Midbrain (tissue), 1 donor: ENCODE measurements at places on chromosomes 6 and 20.
A peak's percentile ranks its signal among the peaks of the same experiment; 100 is the strongest.

DNA sequence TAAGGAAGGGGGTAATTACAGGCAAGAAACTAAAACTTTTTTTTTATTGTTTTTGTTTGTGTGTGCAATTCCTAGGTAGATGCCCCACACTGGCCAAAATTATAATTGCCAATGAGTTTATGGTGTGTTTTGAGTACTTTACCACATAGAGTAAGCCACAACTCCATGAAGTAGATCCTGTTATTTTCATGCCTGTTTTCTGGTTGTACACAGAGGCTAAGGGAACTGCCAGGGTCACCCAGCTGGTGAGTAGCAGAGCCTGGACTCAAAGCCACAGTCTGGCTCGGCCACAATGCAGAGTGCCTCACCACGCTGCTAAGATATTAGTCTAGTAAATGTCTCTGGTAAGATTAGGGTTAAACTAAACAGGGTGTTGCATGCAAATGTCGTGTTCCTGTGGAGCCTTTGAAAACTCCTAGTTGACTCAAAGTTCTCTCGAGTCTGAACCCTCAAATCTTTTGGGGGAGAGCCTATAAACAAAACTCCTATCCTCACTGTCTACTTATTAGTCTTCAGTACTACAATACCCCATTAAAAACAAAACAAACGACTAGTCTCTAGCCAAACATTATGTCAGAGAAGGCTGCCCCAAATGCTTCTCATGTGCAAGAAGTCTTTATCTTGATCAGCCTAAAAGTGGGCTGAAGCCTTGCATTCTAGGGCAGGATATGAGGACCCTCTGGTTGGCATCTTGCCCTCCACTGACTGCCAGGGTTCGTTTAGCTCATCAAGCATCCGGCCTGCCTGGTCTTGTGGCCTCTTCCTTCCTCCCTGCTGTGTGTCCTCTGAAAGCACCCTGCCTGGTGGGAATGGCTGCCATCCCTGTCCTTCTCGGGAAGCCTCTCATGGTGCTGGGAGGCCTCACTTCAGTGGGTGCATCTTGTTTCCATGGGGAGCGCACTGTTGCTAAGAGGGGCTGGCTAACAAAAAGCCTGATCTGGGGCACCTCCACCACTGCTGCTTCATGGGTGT, 4.2 kb downstream of the DUSP22 start:
- no peak for DNase-seq

GRCh38 chr6:26284537-26285142, 80.4 kb upstream of the BTN3A2 start:
- DNase-seq: peak; percentile 26

- no peak for DNase-seq
Observed at GRCh38 chr6:67736161-67736560, 898.9 kb upstream of the ADGRB3 start.

- DNase-seq: no peak
Observed at GRCh38 chr6:43810965-43811732, 41.1 kb downstream of the VEGFA start.

- no peak for DNase-seq
Observed at GRCh38 chr20:11043001-11043400, 369.2 kb upstream of the JAG1 start.

GRCh38 chr6:26550250-26550993, 12.3 kb downstream of the HMGN4 start:
- no peak for DNase-seq

GRCh38 chr6:167761794-167762258, 64.9 kb upstream of the AFDN start:
- DNase-seq: no peak

DNA sequence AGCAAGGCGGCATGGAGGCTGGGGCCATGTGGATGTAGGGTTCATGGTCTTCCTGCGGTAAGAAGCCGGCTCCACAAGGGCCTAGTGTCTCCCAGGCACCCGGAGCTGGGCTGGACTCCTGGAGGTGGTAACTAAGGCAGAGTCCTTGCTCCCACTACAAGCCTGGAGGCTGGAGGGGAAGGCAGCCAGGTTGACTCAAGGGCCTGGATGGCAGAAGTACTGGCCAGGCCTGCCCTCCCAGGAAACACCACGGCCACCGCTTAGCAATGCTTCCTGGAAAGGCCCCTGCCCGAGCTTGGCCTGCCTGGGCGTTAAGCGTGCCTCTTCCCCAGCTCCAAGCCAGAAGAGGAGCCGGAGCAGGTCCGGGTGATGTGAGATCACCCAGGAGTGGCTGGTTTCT, 182.0 kb downstream of the ZDHHC14 start:
- DNase-seq: peak; percentile 24

- DNase-seq: no peak
Observed at GRCh38 chr20:63579017-63579694, 5.1 kb upstream of the HELZ2 start.

GRCh38 chr6:1970151-1970561, 275.2 kb downstream of the GMDS start:
- DNase-seq: no peak

DNA sequence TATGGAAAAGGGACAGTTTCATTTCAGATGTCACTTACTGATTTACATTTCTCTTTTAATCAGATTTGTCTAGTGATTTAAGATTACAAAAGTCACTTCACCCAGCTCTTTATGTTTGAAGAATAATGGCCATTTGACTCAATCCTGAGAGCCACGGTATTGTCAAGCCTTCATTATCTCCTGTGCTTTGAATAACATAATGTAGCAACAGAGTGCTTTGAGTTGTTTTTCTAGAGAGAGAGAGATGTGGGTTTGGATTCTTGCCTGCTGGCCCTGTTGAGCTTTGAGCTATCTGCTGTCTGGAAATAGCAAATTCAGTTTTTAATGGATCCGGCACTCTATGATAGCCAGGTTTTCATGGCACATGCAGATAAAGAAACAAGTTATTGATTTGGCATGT, 478.4 kb upstream of the SOX4 start:
- no peak for DNase-seq

- DNase-seq: no peak
Observed at GRCh38 chr20:45098103-45098773, 2.7 kb downstream of the KCNS1 start.

DNA sequence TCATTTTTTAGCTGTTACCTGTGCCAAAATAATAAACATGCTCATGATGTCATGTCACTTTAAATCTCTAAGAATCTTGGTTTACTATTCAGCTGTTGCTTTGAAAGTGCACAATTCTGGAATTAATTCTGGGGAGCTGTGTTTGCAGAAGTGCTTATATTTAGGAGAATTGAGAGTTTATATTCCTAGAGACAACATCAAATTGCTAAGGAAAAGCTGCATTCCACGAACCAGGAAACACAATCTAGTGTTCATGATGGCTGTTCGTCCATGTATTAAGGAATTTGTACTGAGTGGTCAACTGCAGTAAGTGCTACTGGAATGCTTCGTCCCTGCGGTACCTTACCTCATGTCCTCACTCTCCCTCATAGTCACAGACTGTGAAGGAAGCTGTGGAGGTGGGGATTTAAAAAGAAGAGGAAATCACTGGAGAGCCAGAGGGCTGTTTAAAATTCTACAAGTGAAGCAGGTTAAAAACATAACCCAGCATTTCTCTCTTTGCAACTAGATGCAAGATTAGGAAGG, 161.0 kb downstream of the TRMT11 start:
- DNase-seq: no peak

DNA sequence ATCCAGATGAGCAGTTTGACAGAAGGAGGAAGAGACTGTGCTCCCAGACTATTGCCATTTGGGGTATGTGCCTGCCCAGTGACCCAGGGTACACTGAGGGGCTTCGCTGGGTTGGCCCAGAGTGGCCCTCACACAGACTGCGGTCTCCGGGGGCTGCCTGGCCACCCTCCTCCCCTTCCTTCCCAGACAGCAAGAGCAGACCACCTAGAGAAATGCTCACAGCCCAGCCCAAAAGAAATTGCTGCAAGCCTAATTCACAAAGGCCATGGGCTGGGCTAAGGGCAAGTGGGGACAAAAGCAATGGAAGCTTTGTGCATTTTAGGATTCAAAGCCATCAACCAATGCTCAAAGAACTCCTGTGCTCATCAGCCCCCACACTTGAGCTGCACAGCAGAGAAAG, 277.6 kb downstream of the CDC5L start:
- DNase-seq: no peak

GRCh38 chr6:27893836-27894807, 18.1 kb downstream of the OR2B2 start:
- peak; percentile 89 for DNase-seq

- no peak for DNase-seq
Observed at GRCh38 chr6:168197636-168198301, 118.8 kb upstream of the FRMD1 start.

- DNase-seq: no peak
Observed at GRCh38 chr6:169289619-169290339, 36.1 kb upstream of the THBS2 start.

- no peak for DNase-seq
Observed at GRCh38 chr6:134413241-134413643, 95.3 kb upstream of the SGK1 start.

GRCh38 chr6:24060982-24061754, 64.8 kb upstream of the NRSN1 start:
- DNase-seq: no peak

DNA sequence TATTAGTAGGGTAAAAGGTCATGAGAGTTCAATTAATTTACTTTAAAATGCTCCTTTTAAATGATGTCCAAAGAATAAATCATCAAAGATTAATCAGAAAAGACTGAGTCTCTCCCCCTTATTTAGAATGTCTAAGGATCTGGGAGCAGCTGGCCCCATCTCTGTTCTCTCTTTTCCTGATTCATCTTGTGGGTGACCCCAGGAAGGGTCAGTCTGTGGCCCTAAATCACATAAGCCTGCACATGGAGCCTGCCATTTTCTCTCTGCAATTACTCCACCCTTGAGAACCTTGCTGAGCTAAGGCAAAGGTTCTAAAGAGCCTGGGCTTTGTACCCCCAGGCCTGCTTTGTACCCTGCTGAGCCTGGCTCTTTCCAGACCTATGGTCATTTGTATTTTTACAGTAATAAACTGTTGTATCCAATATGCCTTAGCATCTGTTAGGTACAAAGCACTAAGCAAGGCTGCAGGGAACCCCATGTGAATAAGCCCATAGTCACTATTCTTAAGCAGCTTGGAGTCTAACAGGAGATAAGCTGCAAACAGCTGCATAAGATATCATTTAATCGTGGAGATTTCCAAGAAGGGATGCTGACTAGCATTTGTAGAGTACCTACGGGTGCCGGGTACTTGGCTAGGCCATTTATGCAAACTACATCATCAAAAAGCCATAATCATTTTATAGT, 431.0 kb upstream of the MARCKS start:
- no peak for DNase-seq

DNA sequence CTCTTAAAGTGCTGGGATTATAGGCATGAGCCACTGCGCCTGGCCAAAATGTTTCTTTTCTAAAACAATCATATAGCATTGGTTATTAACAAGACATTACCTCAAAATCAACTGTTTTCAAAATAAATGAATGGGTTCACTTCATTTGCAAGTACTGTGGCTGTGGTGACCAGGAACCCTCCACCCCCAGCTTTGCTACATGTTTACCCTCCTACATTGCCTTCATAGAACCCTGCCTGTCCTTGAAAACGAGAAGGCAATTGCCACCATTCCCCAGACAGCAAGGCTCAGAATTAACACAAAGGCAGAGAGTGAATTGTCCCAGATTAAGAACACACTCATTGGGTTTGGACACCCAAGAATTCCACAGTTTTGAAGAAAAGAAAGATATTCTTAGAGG, 116.6 kb upstream of the LGSN start:
- no peak for DNase-seq

DNA sequence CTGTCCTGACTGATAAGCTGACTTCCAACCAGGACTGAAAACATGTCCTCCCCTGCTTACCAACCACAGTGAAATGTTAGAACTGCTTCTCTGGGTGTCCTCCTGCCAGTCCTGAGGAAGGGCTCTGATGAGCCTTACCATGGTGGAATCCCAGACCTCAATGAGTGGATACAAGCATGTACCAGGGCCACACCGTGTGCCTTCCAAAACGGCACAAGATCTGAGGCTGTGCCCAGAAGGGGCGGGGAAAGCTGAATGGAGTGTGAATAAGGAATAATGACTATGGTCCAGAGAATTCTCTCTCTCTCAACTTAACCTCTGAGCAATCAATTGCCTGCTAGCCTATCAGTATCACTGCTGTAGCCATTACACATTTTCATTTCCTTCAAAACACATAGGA, 51.7 kb downstream of the PDE10A start:
- peak; percentile 41 for DNase-seq

DNA sequence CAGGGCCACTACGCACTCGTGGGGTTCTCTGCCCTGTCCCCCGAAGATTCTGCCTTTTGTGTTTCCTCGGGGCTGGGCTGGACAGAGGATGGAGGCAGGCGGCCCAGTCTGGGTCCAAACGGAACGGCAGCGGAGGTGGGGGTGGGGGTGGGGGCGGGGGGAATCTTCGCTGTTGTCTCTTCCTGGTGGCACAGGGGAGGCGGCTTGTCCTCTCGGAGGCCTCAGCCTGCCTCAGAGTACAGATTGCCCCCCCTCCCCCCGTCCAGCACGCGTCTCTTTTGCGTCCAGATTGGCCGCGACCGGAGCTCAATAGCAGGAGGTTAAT, 1.4 kb upstream of the INSM1 start:
- DNase-seq: no peak

DNA sequence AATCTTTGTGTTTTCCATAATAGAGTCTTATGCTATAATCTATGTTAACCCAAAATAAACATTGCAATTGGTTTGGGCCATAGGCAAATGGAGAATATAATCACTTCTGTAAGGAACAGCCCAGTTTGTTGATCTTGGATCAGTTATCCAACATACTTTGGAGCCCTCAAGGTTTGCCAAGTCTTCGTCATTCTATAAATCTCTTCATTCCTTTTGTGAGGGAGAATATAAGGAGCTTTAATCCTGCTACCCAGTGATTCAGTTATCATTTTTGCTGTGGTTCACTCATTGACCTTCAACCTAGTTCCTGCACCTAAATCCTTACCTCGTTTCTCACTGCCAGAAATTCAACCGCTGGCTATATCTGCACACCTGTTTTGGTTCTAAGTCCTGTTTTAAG, 500.3 kb upstream of the PTCHD4 start:
- DNase-seq: no peak

DNA sequence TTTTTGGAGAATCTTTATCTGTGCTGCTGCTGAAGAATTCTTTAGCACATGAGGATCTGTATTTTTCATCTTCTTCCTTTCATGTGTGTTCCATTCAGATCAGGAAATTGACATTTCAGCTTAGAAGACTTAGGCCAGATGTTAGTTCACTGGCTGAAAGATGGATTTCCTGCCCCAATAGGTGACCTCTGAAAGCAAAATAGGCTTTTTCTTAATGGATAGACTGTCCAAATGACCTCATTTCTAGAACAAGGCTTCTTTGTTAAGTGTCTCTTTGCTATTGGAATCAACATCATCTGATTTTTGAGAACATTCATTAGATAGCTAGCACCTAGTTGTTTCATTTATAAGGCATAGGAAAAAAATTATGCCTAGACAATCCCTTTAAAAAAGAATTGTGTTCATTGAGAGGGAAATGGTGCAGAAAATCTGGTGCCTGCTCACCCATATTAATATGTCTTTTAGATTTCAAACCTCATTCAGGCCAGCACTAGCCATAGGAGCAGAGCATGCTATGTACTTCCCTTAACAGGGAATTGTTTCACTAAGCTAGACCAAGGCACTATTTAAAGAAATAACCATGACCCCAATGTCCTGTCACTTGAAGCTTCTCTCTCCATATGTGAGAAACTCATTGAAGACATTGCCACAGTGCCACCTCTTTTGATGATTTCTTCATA, 13.6 kb upstream of the SASH1 start:
- DNase-seq: peak; percentile 52
